ENCODE measurements at places on chromosomes 1 and 21.

- DNase-seq: no peak
These were observed 220.1 kb upstream of the KCNK2 start for GRCh38 chr1:214862421-214862820.

GRCh38 chr1:157678721-157679120 is 21.8 kb downstream of the FCRL3 start:
- no peak for DNase-seq

DNA sequence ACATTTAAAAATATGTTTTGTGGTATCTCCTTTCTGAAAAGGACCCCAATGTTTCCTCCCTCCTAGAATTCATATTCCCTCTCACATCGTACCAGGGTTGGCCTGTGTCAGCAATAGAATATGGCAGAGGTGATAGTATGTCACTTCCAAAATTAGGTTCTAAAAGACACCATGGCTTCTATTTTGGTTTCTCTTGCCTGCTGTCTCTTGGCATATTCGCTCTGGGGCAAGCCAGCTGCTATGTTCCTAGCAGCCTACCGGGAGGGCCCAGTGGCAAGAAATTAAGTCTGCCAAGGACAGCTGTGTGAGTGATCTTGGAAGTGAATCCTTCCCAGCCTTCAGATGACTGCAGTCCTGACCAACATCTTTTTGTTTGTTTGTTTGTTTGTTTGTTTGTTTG is 92.9 kb upstream of the PPM1J start:
- DNase-seq: no peak

DNA sequence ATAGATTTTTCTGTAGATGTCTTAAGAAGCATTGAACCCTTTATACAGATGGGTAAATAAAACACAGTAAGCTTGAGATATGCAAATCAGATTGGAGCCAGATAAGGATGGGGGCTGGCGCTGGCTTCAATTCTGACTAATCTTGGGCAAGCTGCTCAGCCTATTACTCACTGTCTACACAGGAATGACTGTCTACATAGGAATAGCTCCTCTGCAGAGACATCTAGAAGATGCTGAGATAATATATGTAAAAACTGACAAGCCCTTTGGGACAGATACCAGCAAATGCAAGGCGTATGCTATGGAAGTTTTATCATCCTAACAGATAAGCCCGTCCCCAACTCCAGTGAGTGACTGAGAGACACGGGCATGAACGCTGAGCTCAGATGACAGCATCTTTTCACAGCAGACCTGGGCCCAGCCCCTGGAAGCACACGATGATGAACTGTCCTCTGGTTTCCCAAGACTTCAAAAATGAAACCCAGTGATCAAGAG is 1.7 kb downstream of the CLDN14 start:
- DNase-seq: no peak

Data from neural crest cell (in vitro differentiated cells).